Keratinocyte (primary cell): ENCODE measurements at places on chromosomes 1 and 21.
A peak's percentile ranks its signal among the peaks of the same experiment; 100 is the strongest.

DNA sequence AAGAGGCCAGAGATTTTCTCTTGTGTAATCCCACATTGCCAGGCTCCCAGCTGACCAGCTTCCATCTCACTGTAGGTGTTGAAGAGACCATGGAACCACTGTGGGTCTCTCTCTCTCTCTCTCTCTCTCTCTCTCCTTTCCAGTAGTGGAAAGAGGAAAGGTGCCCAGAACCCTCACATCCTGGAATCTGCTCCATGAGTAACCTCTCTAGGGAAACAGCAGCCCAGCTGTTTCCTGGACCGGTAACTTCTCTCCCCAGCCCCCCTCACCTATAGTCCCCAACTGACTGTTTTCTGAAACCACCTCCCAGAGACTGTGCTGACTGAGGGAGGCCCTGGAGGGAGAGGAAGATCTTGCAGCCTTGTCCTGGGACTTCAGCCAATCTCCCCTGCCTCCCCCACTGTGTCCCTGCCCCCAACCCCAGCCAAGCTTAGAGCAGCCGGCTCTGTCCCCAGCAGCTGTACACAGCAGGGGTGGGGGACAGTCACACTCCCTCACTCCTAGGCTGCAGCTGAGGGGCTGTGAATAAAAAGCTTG, 20.6 kb upstream of the SLC45A3 start:
- no peak for DNase-seq

- DNase-seq = no peak
Observed at GRCh38 chr1:27332536-27333281, 9.1 kb upstream of the SYTL1 start.

- no peak for DNase-seq
Observed at GRCh38 chr1:168623003-168623828, 46.8 kb downstream of the XCL1 start.

DNA sequence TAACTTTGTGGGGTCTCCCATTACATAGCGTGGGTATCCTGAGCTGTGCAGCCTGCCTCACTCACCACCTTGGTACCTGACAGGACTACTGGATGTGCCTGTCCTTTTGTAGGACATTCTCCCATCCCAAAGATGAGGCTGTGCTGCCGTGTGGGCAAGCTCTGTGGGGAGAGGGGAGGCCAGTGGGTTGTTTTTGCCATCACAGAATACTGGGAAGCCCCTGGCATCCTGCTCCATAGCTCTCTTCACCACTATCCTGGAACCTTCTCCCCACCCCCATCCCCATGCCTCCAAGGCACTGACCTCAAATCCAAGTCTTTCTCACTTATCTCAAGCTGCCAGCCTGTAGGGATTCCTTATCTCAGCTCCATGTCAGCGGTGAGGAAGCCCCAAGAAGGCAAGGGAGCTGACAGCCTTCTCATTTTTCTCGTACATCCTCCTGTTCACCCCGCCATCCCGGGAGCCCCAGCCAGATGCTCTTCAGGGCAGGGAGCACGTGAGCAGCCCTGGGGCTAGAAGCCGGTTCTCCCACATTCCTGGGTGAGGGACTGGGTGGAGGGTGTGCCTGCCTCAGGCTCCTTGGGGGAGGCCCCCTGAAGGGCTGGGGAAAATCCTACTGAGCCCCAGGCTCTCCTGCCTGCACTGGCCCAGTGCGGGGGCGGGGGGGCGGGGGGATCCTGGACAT, 2.4 kb upstream of the ELF3 start:
- peak; percentile 62 for DNase-seq

DNA sequence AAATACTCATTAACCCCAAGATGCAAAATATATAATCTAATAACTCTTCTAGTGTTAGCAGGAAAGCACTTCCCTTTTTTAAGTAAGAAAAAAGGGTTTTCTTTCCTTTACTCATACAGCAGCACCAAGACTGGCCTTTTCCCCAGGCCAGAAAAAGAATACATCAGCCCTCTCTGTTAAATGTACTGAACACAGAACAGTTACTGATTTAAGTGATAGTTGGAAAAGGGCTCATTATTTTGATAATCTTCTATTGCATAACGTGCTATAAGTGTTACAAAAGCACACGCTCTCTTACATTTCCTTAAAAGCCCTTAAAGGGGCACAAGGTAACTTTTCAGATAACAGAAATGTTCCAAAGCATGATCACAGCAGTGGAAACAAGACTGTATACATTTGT, 142.9 kb downstream of the TIAM1 start:
- no peak for DNase-seq

DNA sequence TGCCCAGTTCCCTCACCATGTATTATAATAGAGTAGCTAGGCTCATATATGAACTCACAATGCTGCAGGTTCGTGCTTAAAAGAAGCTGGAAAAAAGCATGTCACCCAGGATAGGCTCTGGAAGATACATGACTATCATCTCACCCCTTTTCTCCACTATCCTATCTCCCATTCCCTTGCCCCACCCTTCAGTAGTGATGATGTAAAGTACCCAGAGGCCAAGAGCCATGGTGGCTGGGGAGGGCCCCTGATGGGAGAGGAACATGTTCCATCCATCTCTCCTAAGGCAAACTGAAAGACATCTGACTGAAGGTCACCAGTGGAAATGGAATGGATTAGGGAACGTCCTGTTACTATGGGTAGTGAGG, 20.3 kb upstream of the RBBP5 start:
- no peak for DNase-seq

DNA sequence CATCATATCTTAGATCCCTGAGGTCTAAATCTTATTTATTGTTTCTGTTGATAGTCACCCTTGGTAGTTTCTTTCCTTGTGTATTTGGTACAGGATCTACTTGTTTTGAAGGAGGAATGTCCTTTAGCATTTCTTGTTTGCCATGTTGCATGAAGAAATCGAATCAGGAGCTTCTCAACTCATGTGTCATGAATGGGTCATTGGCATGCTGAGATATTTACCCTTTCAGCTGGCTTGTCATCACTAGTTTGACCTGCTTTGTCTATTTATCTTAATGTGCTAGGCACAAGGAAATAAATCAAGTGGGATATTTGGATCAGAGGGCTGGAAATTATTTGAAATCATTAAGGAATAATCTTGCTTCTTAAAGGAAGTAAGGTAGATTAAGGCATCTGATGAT, 23.8 kb downstream of the THEM4 start:
- DNase-seq = no peak

DNA sequence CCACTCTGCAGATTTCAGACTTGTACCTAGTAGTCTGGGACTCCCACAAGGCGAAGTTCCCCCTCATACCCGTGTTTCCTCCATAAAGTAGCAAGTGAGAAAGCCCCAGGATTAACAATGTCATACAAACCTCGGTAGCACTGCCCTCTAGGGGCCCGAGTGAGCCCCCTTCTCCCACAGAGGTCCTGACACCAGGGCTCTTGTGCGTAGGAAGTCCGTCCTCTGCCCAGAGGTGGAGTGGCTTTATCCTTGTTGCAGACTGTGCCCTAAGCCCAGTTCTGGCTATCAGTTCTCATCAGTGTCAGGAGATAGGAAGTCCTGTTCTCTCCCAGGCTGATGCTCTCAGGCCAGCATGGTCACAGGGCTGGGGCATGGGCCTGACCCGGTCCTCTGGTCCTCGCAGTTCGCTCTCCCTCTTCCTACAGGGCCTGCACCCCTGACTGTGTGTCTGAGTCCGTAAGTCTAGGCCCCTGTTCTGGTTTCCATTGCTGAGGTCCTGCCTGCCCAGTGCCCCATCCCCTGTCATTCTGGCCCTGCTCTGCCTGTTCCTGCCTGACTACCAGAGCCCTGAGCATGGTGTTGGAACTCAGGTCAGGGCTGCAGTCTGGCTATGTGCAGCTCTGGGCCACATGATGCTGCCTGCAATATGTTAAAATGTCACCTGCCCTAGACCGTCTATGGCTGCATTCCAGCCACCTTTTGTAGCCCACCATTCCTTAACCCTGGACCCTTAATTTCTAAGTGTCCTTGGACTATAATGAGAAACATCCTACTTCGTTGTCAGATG, 285.6 kb downstream of the ASTN1 start:
- no peak for DNase-seq
